Upper lobe of left lung (tissue), 6 donors: ENCODE measurements at places on chromosomes 1 and 21. TPM values are rescaled to one million over a fixed set of nuclear protein-coding genes. Genes with fewer than 3 reads are reported as not detected.

The TBX19 gene
- 0.91 TPM for total RNA-seq

The HUNK gene
- total RNA-seq = 6.2 TPM

The RHCE gene
- total RNA-seq = 2.4 TPM

The LAMC2 gene
- total RNA-seq = 61.1 TPM

The RAB42 gene
- total RNA-seq = 11.5 TPM

The VCAM1 gene
- total RNA-seq = 3.8 TPM

The C1orf87 gene
- 0.40 TPM for total RNA-seq

DNA sequence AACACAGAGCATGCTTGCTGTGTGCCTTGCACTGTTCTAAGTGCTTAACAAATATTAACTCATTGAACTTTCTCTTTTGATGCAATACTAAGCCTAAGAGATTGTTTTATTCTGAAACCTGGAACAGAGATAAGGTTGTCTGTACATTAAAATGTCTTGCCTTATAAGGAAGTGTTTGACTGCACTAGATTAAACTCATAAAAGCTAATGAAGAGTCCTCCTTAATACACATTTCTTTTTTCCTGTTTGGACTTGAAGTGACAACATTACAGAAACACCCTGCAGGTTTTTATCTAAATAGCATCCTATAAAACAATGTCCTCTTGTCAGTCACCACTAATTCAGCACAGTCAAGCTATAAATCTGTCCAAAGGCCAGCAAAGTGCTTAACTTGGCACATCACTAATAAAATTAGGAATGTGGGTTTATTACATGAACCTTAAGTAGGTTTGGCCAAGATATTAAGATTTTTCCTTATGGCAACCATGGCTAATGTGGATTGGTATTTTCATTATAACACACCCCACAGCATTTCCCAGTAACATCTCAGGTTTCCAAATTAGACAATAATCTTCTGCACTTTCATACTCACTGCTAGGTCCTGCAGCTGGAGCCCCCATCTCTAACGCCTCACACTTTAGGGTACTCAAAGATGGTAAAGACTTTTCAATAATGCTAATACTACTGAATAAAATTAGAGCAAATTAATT, 389.7 kb downstream of the LMO4 start:
- H3K36me3 ChIP-seq = no peaks in the 10 kb centered on the region
- H3K27me3 ChIP-seq = no peaks in the 10 kb centered on the region
- no peak overlapping the region for H3K27ac ChIP-seq
- H3K4me1 ChIP-seq = no peaks in the 10 kb centered on the region
- DNase-seq = no peak
- H3K4me3 ChIP-seq = no peak overlapping the region

GRCh38 chr21:29704719-29705118, 235.1 kb downstream of the GRIK1 start:
- no peaks in the 10 kb centered on the region for H3K36me3 ChIP-seq
- H3K27ac ChIP-seq = no peak overlapping the region
- no peaks in the 10 kb centered on the region for H3K4me1 ChIP-seq
- no peak for DNase-seq
- no peak overlapping the region for H3K4me3 ChIP-seq

DNA sequence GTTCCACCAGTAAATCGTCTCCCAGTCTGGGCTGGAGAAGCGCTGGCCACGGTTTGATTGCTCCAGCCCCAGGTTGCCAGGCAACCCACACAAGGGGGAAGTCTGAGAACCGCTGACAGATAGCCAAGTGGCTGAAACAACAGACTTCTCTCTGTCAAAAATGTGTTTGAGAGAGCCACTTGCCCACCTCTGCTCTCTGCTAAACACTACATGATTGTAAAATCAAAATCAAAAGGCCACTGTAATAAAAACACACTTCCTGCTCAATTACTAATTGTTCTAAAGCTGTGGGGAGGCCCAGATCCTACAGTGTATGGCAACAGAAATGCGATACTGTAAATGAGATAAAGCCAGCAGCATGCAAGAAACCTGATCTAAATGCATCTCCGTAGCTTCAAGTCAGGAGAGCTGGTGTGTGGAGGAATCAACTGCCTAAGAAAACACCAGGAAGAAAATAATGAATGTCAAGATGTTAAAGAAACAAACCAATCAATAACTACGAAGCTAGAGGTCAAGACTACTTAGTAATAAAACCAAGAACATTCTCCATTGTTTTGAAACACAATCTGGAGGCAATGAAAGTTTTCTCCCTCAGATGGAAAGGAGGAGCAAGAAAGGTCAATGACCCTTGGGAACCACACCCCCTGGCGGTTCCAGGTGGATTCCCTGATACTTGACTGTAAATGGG, 121.2 kb downstream of the SLC45A1 start:
- DNase-seq = no peak
- H3K36me3 ChIP-seq = no peaks in the 10 kb centered on the region
- peaks cover 16% of the 10 kb centered on the region for H3K4me1 ChIP-seq
- peak overlapping the region; percentile 55 for H3K27ac ChIP-seq
- H3K27me3 ChIP-seq = no peaks in the 10 kb centered on the region

GRCh38 chr1:10132852-10133251, 77.5 kb upstream of the KIF1B start:
- no peaks in the 10 kb centered on the region for H3K4me1 ChIP-seq
- DNase-seq = no peak
- no peak overlapping the region for H3K27ac ChIP-seq

DNA sequence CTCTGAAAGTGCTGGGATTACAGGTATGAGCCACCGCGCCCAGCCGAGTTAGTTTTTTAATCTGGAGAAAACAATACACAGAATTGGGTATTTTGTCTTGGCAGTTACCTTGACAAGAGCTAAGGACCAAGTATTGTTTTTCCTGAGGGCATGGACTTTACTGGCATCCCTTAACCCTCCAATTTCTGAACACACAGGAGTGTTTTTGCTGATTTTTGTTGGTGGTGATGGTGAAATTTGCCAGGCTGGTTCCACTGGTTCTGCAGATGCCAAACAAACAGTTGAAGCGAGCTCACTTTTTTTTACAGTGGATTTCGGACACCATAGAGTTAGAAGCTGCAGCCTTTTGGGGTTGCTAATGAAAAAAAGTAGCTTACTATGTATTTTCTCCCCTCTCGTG, 37.2 kb upstream of the SH3D21 start:
- no peak overlapping the region for H3K27ac ChIP-seq
- peaks cover 9% of the 10 kb centered on the region for H3K36me3 ChIP-seq
- DNase-seq = no peak
- peaks cover 5% of the 10 kb centered on the region for H3K4me1 ChIP-seq
- no peak overlapping the region for H3K4me3 ChIP-seq

GRCh38 chr1:101025283-101025656, 314 bp downstream of the DPH5 start:
- H3K36me3 ChIP-seq = no peaks in the 10 kb centered on the region
- H3K4me3 ChIP-seq = peak overlapping the region; percentile 86
- peak overlapping the region; percentile 88 for H3K27ac ChIP-seq
- H3K27me3 ChIP-seq = no peaks in the 10 kb centered on the region

DNA sequence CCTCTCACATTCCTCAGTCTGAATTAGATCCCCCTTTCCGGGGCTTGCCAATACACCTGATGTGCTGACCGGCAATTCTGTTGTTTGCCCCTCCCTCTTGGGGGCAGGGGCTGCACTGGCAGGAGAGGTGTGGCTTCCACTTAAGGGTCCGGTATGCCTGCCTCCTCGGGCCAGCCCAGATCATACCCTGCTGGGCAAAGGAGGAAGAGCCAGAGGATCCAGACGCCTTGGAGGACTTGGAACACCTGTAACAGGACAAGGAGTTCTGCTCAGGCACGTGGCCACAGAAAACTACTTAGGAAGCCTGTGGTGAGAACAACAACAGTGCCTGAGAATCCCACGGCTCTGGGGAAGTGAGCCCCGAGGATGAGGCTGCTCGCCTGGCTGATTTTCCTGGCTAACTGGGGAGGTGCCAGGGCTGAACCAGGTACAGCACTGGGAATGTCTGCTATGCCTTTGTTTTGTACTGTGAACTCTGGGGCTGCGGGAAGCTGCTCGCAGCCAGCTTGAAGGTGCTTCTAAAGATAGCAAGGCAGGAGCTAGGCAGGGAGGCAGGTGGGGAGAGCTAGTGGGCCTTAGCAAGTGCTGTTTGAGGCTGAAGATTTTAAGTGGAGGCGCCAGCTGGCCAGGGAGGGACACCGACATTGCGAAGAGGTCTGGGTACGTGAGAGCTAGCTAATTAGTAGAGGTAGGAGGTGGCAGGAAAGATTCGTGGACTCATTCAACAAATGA, at the start of gene SMPDL3B:
SMPDL3B (plus strand) TSS at position 183 of the 732 bp plus-strand sequence; CDS start at position 367, 184 bp downstream.
- peak within 1 kb of the TSS; percentile 68 for H3K27ac ChIP-seq
- H3K36me3 ChIP-seq = no peaks in the 10 kb centered on the region
- DNase-seq = no peak
- H3K4me3 ChIP-seq = no peak within 1 kb of the TSS

DNA sequence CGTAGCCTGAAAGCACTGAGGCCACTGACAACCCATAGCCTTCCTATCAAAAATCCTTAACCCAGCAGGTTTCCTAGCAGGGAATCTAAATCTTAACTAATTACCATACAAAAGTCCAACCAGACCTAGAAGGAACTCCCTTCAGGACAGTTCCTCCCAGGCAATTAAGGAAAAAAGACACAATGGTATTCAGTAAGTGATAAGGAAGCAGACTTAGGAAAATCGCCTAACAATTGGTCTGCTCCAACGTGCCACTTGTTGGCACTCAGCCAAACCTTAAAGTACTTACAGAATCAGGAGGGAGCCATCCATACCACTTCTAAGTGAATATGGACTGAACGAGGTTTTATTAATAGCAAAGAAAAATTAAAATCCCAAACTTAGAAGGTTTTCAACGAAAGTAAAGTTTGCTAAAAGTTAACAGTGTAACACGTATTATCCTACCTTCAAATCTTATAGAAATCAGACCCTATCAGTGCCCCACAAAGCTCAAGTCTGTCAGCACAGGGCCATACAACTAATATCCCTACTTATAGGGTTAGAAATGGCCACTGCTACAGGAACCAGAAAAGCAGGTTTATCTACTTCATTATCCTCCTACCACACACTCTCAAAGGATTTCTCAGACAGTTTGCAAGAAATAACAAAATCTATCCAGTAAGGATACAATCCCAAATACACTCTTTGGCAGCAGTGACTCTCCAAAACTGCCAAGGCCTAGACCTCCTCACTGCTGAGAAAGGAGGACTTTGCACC, 29.0 kb downstream of the SPATA6 start:
- no peaks in the 10 kb centered on the region for H3K4me1 ChIP-seq
- H3K27me3 ChIP-seq = no peaks in the 10 kb centered on the region
- H3K36me3 ChIP-seq = peaks cover 3% of the 10 kb centered on the region
- no peak overlapping the region for H3K27ac ChIP-seq
- no peak for DNase-seq
- no peak overlapping the region for H3K4me3 ChIP-seq

DNA sequence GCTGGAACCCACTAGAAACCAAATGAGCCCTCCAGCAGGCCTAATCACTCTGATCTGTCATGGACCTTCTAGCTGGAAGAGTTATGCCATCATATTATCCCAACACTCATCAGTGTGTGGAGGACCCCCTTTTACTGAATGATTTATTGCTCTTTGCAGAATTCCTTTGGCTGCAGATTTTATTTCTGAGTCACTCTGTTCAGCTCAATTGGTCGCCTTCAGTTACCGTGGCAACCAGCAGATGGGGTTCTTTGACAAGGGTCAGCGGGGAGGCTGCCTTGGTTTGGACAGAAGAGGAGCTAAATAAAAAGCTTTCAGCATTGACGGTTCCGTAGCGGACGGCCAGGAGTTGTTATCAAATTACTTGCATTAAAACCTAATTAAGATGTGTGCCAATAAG, 220.1 kb downstream of the SDCCAG8 start:
- H3K4me3 ChIP-seq = no peak overlapping the region
- no peaks in the 10 kb centered on the region for H3K27me3 ChIP-seq
- peaks cover 9% of the 10 kb centered on the region for H3K4me1 ChIP-seq
- no peaks in the 10 kb centered on the region for H3K36me3 ChIP-seq

- H3K27me3 ChIP-seq = no peaks in the 10 kb centered on the region
- H3K36me3 ChIP-seq = no peaks in the 10 kb centered on the region
- no peak overlapping the region for H3K27ac ChIP-seq
- H3K4me1 ChIP-seq = no peaks in the 10 kb centered on the region
Measured at GRCh38 chr1:211687462-211688215, 12.2 kb upstream of the NEK2 start.

DNA sequence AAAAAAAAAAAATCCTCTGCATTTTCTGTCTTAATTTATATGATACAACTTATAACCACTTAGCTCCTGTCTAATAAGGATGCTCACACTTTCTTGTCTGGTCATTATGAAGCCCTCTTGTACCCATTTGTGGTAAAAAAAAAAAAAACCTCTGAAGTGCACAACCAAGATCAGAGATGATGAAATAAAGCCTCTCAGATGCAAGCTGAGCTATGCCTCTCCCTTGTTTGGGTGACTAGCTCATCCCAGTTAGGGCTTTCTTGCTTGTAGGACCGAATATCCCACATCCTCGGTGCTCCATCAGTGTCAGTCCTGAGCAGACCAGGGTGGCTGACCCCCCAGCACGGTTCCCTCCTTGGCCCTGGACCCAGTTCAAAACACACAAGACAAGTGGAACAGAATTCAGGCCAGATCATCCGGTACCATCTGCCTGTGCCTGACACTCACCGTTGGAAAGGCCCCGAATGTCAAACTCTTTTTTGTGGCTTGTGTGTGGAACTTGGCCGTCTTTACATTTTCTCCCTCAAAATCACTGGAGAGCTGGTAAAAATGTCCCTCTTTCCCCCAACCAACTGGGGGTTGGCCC, 6.3 kb upstream of the SELENON start:
- H3K4me3 ChIP-seq = no peak overlapping the region
- peaks cover 4% of the 10 kb centered on the region for H3K4me1 ChIP-seq
- H3K36me3 ChIP-seq = no peaks in the 10 kb centered on the region
- H3K27me3 ChIP-seq = no peaks in the 10 kb centered on the region

GRCh38 chr1:101920577-101920976, 76.1 kb downstream of the OLFM3 start:
- DNase-seq = no peak
- no peak overlapping the region for H3K4me3 ChIP-seq
- H3K27me3 ChIP-seq = no peaks in the 10 kb centered on the region
- no peaks in the 10 kb centered on the region for H3K36me3 ChIP-seq
- H3K4me1 ChIP-seq = no peaks in the 10 kb centered on the region

GRCh38 chr1:81157686-81158085, 643.0 kb upstream of the ADGRL2 start:
- H3K36me3 ChIP-seq = no peaks in the 10 kb centered on the region
- DNase-seq = no peak
- no peak overlapping the region for H3K4me3 ChIP-seq

- no peak for DNase-seq
- no peaks in the 10 kb centered on the region for H3K4me1 ChIP-seq
Measured at GRCh38 chr1:187390215-187390818, 561.6 kb downstream of the PLA2G4A start.

DNA sequence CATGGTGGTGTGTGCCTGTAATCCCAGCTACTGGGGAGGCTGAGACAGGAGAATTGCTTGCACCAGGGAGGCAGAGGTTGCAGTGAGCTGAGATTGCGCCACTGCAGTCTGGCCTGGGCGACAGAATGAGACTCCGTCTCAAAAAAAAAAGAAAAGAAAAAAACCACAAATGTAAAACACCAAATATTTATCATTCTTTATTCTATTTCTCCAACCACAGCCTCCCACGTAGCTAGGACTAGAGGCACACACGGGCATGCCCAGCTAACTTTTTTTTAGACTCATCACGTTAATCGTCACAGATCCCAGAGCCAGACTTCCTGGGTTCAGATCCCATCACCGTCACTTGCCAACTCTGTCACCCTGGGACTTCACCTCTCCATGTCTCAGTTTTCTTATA, 13.5 kb downstream of the DNAJC16 start:
- no peaks in the 10 kb centered on the region for H3K4me1 ChIP-seq
- no peaks in the 10 kb centered on the region for H3K27me3 ChIP-seq
- no peak overlapping the region for H3K4me3 ChIP-seq
- no peak overlapping the region for H3K27ac ChIP-seq
- DNase-seq = no peak
- peaks cover 73% of the 10 kb centered on the region for H3K36me3 ChIP-seq

- no peak for DNase-seq
- no peaks in the 10 kb centered on the region for H3K4me1 ChIP-seq
- no peak overlapping the region for H3K4me3 ChIP-seq
- H3K27ac ChIP-seq = no peak overlapping the region
Measured at GRCh38 chr1:3883194-3883925, 16.7 kb downstream of the C1orf174 start.
